ENCODE measurements at places on chromosomes 4 and X.

GRCh38 chr4:156892805-156893204 lies 78.8 kb downstream of the PDGFC start:
- DNase-seq = no peak

DNA sequence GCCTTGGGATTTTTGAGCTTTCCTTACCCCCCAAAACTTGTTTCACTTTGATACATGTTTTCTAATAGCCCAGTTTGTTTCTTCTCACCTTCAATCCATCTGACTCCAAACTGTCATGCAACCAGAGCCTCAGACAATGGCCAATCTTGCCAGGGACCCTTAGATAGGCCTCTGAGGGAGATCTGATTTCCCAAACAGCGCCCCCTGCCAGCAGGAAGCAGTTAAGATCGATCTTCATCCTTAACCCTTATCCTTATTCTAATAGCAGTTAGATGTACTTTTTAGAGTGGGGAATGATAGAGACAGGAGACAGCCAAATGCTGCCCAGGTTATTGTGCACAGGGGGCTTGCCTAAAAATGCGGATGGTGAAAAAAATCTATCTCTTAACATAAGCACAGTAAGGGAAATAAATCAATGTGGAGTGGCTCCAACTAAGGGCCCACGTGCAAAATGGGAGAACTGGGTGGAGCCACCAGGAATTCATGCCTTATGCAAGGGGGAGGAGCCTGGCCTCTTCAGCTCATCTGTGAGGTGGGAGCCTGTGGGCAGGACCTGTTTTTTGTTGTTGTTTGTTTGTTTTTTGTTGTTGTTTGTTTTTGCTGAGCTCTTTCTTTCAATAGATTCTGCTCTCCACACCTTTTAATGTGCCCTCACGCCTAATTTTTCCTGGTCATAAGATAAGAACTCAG lies 833.6 kb upstream of the AGA start:
- DNase-seq = peak; percentile 0

- DNase-seq = no peak
Observed at GRCh38 chr4:45102716-45103115, 376.4 kb upstream of the GNPDA2 start.

- DNase-seq = no peak
Observed at GRCh38 chr4:726235-726787, 20.7 kb downstream of the PCGF3 start.

GRCh38 chr4:7788694-7789425 lies 150.8 kb downstream of the AFAP1 start:
- no peak for DNase-seq

GRCh38 chr4:12949719-12950490 lies 534.2 kb downstream of the RAB28 start:
- DNase-seq = no peak

GRCh38 chr4:160141206-160141605 lies 1038.3 kb downstream of the RAPGEF2 start:
- DNase-seq = no peak

DNA sequence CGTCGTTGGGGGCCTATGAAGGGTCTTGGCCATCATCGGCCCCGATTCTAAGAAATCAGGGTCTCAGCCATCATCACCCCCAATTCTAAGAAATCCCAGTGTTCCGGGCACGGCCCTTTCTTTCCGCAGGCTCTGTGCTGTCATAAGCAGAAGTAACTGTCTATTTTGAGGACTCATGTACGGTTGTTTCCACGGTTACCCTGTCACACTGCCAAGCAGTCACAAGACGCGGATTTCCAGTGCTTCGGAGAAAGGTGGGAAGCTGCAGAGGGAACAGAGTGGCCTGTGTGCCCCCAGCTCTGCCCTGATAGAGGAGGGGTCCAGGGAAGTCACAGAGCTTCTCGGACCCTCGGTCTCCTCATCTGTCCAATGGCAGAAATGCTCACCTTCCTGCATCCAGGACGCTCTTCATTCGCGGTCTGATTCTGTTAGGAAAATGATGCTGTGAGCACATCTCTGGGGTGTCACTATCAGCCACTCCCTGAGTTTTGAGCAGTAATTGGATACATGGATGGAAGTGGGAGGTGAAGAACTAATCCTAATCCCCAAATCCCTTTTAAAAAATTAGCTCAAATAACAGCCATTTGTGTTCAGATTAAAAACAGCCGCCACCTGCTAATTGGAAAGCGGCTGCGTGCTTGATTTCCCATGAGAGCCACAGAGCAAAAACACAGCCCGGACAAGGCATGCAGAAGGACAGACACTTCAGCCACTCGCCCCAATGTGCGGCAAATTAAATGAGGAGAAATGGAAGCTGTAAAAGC lies 73.1 kb downstream of the WFS1 start:
- DNase-seq = peak; percentile 21

DNA sequence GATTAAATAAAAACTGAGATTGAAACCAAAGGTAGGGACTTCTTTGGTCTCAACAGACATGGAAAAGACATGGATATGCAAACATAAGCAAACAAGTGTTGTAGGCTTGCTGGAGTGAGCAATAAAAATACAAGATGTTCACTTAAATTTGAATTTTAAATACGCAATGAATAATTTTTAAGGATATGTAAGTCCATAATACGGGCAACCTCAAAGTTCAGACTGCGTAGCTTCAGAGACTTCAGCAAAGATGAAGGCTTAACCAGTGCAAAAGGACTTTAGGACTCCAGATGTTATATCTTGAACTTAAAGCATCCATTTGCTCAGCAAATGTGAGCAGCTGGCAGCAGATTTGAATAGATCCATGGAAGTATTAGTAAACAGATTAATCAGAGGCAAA lies 549.3 kb downstream of the ARAP2 start:
- DNase-seq = no peak

GRCh38 chrX:97529536-97530200 lies 646.0 kb downstream of the RPA4 start:
- DNase-seq = no peak
